ENCODE measurements at places on chromosomes 6 and 20.
A peak's percentile ranks its signal among the peaks of the same experiment; 100 is the strongest.

DNA sequence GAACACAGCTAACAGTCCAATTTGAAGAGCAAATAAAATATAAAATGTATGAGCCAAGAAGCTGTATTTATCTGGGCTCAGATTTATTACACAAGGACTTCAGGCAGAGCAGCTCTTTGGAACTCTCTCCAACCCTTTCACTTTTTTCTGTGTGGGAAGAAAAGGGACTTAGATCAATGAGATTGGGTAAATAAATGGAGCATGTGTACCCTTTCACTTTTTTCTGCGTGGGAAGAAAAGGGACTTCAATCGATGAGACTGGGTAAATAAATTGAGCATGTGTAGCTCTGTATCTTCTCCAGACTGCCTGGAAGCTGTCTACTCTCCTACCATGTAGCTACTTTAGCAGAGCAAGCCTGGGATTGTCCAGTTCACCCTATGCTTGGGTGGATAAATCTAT, 10.7 kb downstream of the SLC17A3 start:
- DNase-seq, result no peak

DNA sequence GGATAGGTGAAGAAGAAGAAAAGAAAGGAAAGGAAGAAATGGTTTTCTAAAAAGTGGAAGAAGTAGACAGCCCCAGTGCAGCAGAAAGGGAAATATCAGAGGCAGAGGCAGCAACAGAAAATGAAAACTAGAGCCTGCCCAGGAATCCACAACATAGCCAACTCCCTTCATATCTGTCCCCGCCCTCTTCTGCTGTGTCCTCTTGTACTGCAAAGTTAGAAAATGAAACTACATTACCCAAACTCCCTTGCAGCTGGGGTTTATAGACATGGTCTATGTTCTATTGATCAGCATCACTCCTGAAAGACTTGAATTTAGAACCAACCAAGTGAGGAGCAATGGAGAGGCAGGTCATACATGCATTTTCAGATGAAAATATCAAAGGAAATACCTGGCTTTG, 200.5 kb upstream of the PHACTR1 start:
- DNase-seq, result no peak

DNA sequence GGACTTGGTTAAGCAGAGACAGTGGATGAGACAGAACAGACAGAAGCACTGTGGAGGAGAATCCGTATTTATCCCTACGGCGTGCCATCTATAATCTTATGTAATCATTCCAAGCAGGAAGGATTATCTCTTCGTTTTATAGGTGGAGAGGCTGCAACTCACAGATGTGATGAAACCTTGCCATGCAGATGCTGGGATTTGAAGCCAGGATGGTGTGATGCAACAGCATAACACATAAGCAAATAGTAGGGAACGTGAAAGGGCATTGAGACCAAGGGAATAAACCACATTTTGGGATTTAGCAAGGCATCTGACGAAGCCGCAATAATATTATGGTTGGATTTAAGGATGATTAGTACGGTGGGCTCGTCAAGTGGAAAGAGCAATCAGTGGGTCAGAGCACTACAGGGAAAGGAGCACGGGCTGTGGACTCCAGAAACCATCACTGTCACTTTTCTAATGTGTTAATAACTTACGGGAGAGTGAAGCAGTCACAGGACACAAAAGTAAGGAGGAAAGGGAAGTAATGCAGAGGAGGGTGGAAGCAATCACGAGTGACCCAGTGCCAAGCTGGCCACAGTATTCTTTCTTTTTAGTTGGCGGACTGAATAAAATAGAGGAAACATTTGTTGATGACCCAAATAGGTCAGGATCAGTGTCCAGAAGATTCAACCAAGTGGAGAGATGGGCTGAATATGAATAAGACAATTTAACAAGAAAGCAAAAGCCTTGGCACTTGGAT, 119.6 kb upstream of the EDN1 start:
- no peak for DNase-seq

DNA sequence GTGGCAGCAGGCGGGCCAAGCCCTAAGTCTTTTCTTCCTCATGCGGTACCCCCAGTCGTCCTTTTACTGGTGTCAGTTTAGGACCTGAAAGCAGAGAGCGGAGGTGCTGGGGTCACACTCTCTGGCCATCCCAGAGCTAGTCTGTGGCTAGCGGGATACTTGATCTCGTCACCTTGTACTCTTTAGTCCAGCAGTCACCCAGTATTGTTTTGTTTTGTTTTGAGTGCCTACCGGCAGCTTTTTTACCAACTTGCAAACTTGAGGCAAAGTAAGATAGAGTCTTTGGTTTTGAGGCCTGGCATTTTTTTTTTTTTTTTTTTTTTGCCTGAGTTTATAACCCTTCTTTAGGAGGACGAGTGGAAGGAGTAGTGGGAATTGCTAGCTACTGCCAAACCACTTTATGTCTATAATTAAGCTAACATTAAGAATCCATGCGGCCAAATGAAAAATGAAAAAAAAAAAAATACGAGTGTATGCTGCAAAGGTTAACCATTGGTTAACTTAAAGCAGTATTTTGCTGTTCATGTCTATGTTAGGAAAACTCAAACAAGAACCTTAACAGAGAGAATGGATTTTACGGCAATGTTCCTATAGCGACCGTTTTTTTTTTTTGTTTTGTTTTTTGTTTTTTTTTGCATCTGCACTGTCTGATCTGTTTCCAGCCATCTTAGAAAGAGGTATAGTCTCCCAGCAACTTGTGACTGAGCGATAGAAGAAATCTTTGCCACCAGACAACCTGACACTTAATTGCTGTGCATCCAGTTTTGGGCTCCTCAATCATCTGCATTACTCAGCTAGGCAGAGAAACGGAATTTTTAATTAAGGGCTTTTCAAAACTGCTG, 56.9 kb downstream of the FAM217A start:
- DNase-seq, result no peak

GRCh38 chr20:6622041-6622440, 145.4 kb upstream of the BMP2 start:
- no peak for DNase-seq

GRCh38 chr6:76888351-76888750, 574.9 kb downstream of the HTR1B start:
- DNase-seq, result no peak

- DNase-seq, result no peak
These were observed 22.8 kb upstream of the CLDN20 start for GRCh38 chr6:155240905-155241600.

- no peak for DNase-seq
These were observed 2.3 kb downstream of the POPDC3 start for GRCh38 chr6:105177556-105177955.

DNA sequence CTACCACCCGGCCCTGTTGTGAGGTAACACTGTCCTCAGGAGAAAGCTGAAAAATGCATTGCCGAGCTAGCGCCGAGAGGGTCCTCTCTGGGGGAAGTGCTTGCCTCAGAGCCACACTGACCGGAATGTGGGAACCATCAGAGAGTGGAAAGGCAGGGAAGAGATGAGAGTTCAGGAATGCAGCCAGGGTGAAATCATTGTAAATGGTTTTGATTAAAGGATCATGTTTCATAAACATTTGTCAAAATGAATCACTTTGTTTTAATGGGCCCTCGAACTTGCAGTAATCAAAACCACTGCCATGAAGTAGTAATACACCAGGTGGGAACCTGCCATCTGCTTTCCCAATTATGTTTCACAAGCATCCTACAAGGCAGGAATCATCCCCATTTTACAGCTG, 16.9 kb upstream of the IL17F start:
- no peak for DNase-seq

DNA sequence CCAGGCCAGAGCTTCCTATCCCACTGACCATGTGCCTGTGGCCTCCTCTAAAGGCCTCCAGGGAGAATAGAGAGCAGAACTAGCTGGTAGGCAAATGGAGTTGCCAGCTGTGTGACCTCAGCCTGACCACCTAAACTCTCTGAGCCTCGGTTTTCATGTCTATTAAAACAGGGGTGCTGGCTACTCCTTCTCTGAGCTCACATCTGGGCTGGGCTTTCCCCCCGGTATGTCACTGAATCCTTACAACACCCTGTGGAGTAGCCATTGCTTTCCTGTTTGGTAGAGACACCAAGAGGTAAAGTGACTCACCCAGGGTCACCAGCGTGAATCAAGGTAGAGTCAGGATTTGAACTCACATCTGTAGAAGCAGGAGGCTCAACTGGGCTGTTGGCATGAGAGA, 132.1 kb downstream of the JPH2 start:
- DNase-seq, result no peak

GRCh38 chr20:53983401-53983800, 87.0 kb downstream of the BCAS1 start:
- DNase-seq, result no peak

DNA sequence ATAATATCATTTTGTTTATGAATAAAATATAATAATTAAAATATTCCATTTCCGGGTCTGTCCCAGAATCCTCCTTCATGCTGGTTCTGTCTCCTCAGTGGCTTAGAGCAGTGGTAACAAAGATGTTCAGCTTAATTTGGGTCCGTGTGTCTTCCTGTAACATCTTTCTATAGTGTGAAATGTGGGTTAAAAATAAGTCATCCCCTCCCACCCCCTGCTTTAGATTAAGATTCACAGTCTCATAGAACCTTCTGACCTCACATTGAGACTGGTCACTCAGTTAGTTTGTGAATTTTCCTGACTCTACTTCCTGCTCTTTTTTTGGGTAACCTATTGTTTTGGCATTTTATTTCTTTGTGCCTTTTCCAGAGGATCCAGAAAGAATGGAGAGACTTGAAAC, 55.2 kb downstream of the SLX4IP start:
- DNase-seq, result no peak

DNA sequence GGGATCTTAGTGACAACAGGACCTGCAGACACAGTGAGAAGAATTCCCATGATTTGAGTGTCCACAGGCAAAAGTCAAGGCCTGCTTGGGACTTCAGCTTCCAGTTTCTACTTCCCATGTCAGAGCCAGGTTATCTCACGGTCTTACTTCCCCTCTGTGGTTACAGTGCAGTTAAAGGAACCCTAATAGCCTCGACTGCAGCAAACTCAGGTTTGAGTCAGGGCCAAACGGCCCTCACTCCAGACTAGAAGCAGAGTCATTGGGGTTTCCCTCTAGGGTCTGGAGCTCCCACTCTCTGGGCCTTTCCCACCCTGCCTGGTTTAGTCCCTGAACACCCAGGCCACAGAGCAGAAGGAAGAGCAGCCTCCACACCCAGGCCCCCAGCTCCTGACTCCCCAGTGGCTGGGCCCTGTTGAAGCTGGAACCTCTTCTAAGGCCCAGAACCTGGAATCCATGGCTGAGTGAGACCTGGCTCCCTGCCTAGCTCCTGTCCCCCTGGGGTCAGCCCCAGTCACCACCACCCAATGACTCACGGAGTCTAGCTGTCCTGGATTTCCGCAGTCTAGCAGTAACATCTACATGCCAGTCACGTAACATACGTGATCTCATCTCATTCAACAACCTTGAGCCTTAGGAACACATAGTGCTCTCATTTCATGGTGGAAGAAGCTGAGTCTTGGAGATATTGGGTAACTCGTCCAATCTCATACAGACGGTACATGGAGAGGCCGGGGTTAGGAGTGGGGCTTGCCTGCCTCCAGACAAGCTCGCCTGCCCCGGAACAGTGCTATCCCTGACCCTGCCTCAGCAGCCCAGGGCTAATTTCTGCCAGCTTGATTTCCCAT, 9.2 kb upstream of the GHRH start:
- no peak for DNase-seq

- peak; percentile 26 for DNase-seq
These were observed 26.7 kb upstream of the TTPAL start for GRCh38 chr20:44448753-44449546.

- DNase-seq, result no peak
These were observed 148.5 kb downstream of the RNGTT start for GRCh38 chr6:88814909-88815308.

Measured in DND-41 (cell line).